ENCODE measurements at places on chromosomes 3 and 15.

DNA sequence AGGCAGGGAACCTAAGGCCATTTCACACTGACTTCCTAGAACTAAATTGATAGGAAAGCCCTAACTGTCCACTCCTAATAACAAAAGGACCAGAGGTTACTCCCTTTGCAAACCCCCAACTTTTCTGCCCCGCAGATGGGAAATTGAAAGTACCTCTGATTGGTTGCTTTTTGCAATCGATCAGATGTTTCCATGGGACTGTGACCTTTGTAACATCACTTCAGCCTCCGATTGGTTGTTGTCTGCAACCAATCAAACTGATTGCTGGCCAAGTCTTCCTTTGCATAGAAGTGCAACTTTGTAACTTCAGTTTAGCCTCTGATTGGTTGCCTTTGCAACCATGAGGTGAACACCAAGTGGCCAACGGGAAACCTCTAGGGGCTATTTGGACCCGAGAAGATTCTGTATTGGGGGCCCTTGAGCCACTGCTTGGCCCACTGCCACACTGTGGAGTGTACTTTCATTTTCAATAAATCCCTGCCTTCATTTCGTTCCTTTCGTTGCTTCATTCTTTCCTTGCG lies 11.3 kb upstream of the KNL1 start:
- DNase-seq, result no peak

DNA sequence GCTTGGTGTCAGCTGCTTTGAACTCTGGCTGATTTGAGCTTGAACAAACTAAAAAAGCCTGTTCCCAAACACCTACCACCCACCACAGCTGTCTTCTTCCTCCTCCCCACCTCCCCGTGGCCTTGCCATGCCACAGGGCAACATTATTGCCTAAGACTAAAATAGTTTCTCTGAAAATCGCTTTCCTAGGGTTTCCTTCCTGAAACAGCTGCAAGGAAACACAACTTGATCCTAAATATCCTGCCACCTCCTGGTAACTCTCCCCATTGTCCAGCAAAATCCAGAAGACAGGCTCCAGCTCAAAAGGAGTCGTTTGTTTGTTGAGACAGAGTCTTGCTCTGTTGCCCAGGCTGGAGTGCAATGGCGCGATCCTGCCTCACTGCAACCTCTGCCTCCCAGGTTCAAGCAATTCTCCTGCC lies 193.9 kb upstream of the TPM1 start:
- DNase-seq, result no peak

DNA sequence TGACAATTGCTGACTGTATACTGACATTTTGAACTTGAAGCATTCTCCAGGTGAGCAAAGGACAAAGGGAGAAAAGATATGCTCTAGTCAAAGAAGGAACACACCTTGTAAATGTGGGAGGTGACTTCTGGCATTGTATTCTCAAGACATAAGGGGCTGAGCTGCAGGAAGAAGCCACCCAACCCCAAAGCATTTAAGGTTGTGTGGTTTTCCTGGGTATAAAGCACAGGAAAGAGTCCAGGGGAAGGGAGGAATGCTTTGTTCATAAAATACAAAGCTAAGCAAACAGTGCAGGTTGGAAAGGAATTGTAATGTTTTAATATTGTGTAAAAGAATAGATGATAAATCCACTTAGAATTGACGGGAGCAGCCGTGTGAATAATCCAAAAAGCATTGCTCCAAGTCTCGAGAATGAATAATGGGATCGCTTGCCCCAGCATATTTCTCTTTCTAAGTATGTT lies 102.4 kb upstream of the LRIG1 start:
- DNase-seq, result no peak

DNA sequence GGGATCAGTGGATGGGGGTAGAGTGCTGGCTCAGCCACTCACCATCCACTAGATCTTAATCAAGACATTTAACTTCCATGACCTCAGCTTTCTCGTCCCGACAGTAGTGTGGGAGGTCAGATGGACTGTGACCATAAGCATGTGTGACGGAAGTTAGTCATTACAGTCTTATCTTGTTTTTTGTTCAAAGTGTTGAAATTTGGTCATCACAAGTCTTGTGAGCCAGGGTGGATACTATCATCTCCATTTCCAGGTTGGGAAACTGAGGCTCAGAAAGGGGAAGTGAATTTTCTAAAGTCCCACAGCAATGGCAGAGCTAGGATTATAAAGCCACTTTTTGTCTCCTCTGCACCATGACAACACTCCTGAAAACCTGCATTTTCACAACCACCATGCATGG lies 32.0 kb upstream of the ITGA11 start:
- DNase-seq, result no peak

DNA sequence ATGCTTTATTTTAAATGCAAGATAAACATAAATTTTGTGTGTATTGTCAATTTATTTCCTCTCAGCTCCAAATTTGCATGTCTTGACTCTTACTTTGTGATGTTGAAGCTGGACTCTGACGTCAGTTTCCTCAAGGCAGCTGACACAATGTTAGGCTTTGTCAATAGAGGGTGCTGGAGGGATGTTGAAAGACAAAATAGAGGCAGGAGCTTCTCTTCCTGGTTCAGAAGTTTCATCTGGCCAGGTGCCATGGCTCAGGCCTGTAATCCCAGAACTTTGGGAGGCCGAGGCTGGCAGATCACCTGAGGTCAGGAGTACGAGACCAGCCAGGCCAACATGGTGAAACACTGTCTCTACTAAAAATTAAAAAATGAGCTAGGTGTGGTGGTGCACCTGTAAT lies 408.6 kb downstream of the GBE1 start:
- no peak for DNase-seq

DNA sequence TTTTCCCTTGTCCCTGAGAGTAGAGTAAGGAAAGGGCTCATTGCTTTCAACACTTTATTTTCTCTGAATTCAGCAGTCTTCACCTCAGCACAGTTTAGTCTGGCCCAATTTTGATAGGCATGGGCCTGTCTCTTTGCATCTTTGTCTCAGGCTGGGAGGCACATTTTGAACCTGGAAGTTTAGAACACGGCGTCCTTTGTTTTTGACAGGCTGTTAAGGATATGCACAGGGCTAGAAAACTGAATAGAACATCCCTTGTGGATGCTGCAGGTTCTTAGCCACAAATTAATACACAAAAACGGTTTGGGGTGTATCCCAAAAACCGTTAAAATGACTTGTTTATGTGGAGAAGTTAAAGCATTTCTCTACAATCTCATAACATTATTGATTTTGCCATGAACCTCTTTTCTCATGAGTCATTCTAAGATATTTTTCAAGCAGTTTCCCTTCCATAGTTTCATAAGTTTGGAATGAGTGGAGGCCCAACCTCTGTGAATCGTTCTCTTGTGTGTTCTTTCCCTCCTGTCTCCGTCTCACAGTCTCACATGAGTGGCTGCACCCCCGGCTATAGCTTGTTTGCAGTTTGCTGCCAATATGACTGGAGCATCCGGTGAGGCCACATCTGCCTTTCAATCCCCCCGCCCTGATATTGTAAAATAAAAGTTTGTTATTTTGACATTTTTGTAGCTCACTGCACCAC lies 192.9 kb upstream of the EIF1B start:
- DNase-seq, result no peak

GRCh38 chr3:18556503-18557135 lies 131.5 kb upstream of the SATB1 start:
- peak; percentile 0 for DNase-seq

- no peak for DNase-seq
Measured at GRCh38 chr15:75750261-75751050, 37.8 kb upstream of the CSPG4 start.

GRCh38 chr15:78041946-78042345 lies 35.6 kb downstream of the TBC1D2B start:
- DNase-seq, result no peak

- DNase-seq, result no peak
Measured at GRCh38 chr3:41330465-41330864, 131.2 kb downstream of the CTNNB1 start.

DNA sequence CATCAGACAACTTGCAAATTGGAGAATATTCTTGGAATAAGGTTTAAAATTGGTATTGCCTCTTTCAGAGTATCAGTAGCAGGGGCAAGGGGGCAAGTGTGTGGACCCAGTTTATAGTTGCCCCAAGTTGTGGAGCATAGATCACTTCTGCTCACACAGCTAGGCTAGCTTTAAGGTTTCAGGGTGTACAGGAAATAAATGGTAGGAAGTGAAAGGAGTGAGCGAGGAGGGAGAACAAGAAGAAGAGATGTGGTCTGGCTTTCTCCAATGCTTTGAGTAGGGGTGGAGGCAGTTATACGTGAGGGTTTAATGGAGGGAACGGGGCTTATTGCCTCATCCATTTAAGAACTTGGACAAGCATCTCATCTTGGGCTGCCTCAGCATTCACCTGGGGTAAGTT lies 290.0 kb upstream of the CFAP20DC start:
- DNase-seq, result no peak

DNA sequence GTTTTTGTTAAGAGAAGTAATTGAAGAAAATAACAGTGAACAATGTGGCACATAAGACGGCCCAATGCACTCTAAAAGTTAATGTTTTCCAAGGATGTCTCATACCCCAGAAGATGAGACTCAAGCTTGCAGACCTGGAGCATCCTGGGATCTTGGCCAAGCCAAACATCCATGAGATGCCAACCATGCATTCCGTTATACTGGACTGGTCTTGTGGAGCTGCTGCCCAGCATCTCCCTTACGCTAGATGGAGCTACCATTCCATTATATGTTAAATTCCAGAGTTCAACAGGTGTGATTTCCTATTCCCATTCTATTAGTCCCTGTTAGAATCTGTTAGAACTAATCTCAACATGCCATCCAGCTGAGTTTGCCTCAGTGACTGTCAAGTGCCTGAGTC lies 181.8 kb downstream of the PDCD6IP start:
- no peak for DNase-seq

DNA sequence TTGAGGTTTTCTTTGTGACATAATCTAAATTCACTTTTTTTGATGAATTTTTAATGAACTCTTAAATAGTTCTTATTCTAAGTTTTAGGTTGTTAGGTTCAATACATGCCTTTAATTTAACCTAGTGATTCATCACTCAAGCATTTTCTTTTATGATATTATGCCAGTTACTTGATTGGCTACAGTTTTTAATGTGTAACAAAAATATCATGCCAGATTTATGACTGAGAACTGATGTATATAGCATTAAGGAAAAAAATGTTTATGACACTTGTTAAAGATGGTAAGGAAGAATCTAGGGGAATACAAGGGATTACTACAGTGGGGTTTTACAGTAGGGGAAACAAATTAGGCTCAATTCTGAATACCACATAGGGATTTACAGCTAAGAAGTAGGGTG lies 103.1 kb downstream of the VGLL3 start:
- no peak for DNase-seq

GRCh38 chr15:101206176-101206591 lies 45.7 kb downstream of the CHSY1 start:
- peak; percentile 64 for DNase-seq

DNA sequence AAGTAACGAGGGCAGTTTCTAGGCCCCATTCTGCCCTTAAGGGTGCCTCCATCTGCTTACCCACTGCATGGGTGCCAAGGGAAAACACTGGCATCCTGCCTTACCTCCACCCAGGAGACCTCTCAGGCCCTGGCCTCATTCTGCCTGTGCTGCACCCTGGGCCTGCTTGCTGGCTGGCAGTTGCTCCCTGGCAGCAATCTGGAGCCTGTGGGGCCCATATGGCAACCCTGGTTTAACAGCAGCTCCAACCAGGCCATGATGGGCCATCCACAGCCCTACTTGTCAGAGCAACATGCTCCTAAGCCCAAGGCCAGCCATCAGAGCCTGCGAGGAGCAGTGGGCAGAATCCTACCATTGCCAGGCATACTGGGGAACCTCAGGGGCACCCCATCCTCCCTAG lies 3.7 kb downstream of the C3orf18 start:
- no peak for DNase-seq

DNA sequence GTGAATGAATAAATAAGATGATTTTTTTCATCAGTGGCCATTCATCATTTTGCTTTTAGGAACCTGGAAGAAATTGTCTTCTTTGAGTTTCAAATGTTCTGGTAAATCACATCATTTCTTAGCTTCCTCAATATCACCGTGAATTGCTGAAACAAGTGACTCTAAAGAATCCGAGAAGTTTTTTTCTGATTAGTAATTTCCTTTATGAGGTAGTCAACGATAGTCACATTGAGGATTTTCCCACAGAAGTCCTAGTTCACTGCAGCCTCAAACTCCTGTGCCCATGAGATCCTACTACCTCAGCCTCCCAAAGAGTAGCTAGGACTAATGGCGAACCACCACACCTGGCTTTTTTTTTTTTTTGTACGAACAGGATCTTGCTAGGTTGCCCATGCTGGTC lies 3.6 kb upstream of the TMPRSS7 start:
- DNase-seq, result no peak

- DNase-seq, result peak; percentile 3
Measured at GRCh38 chr15:68328443-68328842, 50.9 kb downstream of the FEM1B start.

- DNase-seq, result no peak
Measured at GRCh38 chr3:72336821-72337479, 511.3 kb downstream of the SHQ1 start.

DNA sequence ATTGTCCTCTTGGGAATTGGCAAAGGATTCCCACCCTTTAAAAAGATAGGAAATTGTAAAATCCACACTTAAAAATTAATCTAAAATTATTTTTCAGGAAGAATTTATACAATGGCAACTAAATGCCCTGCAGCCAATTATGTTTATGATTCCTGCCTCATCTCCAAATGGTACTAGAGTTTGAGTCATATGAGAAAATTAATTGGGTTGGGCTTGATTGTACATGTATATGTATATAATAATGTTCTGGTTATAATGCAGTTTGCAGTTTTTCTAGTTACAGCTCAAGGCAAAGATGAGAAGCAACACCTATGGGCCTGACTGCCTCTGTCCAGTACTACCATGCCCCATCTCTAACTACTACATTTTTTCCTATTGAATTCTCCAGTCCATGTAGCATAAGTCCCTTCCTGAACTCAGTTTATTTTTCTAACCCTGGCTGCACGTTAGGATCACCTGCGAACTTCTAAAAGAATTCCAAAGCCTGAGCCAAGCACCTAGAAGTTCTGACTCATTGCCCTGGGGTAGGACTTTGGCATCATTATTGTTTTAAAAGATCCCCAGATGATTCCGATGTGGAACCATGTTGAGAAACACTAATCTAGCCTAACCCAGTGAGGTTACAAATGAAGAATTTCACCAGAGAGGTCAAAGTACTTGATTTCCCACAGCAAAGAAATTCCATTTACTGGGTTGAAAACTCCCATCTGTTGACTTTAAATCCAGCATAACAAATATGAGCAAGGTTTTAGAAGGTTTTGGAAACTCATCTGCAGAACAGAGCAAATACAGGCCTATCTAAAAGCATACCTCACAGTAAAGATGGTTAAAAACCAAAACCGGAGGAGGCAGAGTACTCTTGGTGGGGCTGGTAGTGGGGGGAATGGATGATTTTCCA lies 19.4 kb downstream of the TGFBR2 start:
- no peak for DNase-seq

- DNase-seq, result no peak
Measured at GRCh38 chr15:87986776-87987175, 269.8 kb downstream of the NTRK3 start.

- DNase-seq, result no peak
Measured at GRCh38 chr15:38226608-38227266, 25.9 kb upstream of the SPRED1 start.

- DNase-seq, result no peak
Measured at GRCh38 chr3:114175204-114175987, 3.5 kb downstream of the DRD3 start.

- DNase-seq, result no peak
Measured at GRCh38 chr15:68311464-68311835, 33.9 kb downstream of the FEM1B start.

- DNase-seq, result no peak
Measured at GRCh38 chr3:107450254-107450893, 72.4 kb upstream of the BBX start.

Data from stimulated activated CD4-positive, alpha-beta T cell treated with anti-CD3 and anti-CD28 coated beads, TNF-alpha, amount 100 ng/mL, for 1 hour (primary cell).